ENCODE measurements at places on chromosomes 4 and X. TPM values are rescaled to one million over a fixed set of nuclear protein-coding genes. Genes with fewer than 3 reads are reported as not detected.

DNA sequence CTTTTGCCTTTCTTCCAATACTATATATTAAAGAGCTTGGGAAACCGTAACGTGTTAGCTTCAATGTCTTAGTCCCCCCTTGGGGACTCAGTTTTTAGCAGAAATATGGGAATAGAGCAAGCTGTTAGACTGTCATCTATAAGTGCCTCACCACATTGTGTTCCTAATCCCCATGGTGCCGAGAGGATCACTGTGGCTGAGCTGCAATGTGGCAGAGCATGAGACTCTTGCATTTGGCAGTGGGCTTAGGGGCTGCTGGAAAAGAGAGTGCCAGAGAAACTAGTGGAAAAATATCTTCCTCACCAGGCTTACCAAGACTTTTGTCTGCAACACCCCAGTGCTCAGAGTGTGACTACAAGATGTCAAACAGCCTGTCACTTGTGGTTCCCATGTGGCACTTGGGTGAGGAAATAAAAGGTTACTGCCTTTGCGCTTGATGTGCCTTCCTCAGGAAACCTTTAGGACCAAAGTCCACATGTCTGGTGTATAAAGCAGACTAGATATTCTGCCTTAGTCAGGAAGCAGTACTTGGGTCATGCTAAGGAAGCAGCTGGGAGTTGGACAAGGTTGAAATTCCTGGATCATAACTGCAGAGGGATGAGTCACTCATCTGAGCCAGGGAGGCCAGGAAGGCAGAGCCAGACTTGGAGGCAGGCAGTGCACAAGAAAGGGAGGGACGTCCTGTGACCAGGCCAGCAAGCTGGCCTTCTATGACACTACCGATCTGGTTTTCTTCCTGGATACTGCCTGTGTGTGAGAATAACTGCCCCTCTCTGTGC lies 9.7 kb upstream of the MAGEA4 start:
- no peak for DNase-seq
- H3K4me1 ChIP-seq, result no peaks in the 10 kb centered on the region
- no peak overlapping the region for H3K27ac ChIP-seq
- H3K36me3 ChIP-seq, result no peaks in the 10 kb centered on the region
- H3K27me3 ChIP-seq, result no peaks in the 10 kb centered on the region

DNA sequence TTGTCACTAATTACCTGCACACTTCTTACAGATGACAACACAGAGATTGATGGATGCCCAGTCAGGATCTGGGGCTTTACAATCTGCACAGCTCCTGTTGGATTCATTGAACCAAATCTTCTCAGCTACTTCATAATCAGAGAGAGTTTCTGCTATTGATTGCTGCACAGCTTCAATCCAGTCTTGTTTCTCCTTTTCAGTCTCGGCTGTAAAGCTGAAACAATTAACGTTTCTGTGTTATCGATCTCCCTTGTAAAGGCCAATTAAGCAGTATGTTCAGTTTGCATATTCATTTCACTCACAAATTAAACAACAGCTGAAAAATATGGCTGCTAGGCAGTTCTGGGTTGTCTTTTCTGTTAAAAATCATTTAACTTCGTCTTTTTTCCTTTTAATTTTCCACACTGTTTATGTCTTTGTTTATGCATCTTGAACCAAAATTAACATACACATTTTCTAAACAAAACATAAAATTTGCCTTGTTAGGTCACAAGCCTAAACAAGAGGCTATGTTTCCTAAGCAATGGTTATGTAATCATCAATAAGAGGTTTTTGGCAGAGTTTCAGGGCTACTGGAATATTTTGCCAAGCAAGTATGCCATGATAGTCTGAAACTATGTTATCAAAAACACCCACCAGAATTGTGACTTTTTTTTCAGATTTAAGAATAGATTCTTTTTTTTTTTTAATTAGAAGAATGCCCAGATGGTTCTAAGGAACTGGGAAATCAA lies 79.2 kb downstream of the ARAP2 start:
- no peaks in the 10 kb centered on the region for H3K27me3 ChIP-seq
- H3K4me1 ChIP-seq, result no peaks in the 10 kb centered on the region
- DNase-seq, result no peak
- no peak overlapping the region for H3K27ac ChIP-seq

- no peak for DNase-seq
- H3K27ac ChIP-seq, result no peak overlapping the region
- no peaks in the 10 kb centered on the region for H3K36me3 ChIP-seq
- no peaks in the 10 kb centered on the region for H3K4me1 ChIP-seq
- H3K27me3 ChIP-seq, result no peaks in the 10 kb centered on the region
- H3K4me3 ChIP-seq, result no peak overlapping the region
These were observed 142.9 kb downstream of the ANAPC10 start for GRCh38 chr4:144955104-144955503.

DNA sequence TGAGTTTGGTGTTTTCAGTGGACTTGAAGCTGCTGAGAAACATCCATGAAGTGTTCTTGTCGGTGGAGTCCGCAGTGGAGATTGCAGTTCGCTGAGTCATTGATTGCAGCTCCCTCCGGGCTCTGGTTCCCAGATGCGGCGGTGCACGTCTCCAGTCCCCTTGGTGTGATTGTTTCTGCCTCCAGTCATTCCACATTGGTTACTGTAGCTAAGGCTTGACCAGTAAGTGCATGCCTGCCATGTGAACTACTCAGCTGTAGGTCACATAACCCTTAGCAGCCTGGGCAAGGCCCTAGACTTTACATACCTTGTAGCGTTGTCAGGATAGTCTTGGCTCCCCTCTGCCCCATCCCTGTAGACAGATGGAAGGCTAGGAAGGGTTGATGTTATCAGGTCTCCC lies 53.8 kb upstream of the CLCN4 start:
- peaks cover 13% of the 10 kb centered on the region for H3K36me3 ChIP-seq
- H3K27ac ChIP-seq, result no peak overlapping the region
- no peaks in the 10 kb centered on the region for H3K27me3 ChIP-seq
- peaks cover 5% of the 10 kb centered on the region for H3K4me1 ChIP-seq
- DNase-seq, result no peak

DNA sequence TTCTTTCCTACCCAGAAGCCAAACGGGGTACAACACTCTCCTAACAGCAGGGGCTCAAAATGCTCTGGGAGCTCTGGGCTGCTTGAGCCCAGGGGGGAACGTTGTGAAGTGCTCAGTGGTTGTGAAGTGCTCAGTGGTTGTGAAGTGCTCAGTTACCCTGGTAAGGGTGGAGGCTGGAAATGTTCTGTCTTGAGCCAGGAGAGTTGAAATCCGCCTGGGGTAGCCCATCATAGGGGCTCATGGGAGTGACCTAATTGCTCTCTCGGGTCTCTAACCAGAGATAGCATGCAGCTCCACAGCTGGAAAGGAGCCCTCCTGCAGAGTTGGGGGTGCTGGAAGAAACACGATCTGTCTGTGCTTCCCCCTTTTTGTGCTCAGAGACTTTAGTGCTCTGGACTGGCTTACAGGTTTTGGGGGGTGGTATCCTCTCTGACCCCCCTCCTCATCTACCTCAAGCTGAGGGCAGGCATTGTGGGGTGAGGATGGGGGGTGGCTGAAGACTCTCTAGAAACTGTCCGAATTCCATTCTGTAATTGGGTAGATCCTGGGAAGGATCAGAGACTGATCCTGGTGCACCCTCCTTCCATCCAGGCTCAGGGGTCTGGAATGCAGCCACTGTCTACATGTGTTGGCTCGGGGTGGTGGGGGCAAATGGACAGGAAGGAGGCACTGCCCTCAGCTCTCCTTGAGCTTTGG lies 2.7 kb downstream of the EFNB1 start:
- no peaks in the 10 kb centered on the region for H3K36me3 ChIP-seq
- no peak for DNase-seq
- H3K4me3 ChIP-seq, result peak overlapping the region; percentile 75
- no peaks in the 10 kb centered on the region for H3K27me3 ChIP-seq

DNA sequence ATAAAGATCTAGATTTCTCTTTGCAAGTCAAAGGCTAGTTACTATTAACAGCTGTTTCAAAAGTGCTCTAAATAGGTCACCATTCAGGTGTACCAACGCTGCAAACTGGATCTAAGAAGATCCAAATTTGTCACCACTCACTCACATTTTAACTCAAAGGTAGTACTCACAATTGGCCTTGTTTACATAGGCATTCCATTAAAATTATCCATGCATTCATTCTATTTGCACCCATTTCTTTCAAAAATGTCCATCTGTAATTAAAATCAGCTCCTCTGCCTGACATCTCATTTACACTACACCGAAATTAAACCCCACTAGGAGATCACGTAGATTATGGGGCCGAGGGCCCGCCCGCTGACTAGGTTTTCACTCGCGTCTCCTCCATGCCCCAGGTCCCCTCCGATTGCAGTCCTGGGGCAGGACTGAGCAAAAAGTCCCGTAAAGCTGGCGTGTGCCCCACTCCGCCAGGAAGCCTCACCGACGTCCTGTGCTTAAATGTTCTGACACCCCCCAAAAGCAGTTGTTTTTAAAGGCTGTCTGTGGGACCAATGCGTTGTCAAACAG lies 1.3 kb upstream of the ING2 start:
- DNase-seq, result no peak
- H3K4me1 ChIP-seq, result peaks cover 39% of the 10 kb centered on the region
- H3K4me3 ChIP-seq, result peak overlapping the region; percentile 88

- peaks cover 17% of the 10 kb centered on the region for H3K4me1 ChIP-seq
- H3K27me3 ChIP-seq, result peaks cover 14% of the 10 kb centered on the region
- no peaks in the 10 kb centered on the region for H3K36me3 ChIP-seq
- no peak for DNase-seq
These were observed 3.5 kb downstream of the SPOCK3 start for GRCh38 chr4:167230744-167231143.

DNA sequence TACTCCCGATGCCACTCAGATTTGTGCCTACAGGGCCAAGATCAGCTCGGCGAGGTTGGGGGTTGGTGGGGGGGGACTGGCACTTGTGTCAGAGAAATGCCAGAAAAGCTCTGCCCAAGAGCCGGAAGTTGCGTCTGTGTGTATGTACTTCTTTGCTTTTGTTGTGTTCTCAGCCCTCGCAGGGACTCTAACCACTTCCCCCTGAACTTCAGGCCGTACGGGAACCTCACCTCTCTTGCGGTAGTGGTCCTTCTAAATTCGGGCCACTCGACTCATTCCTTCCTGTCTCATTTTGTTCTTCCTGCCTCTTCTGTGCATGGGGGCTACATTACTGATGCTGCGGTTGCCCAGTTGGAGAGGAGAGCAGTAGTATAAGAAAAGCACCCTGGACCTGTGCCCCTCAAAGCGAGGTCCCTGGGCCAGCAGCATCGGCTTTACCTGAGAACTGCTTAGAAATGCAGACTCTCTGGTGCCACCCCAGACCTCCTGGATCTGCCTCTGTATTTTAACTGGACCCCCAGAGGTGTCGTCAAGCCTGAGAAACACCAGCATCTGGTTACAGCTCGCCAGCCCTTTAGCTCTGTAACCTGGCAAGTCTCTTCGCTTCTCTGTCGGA lies 146.3 kb upstream of the RPS6KA3 start:
- no peaks in the 10 kb centered on the region for H3K27me3 ChIP-seq
- H3K4me1 ChIP-seq, result no peaks in the 10 kb centered on the region
- DNase-seq, result peak; percentile 55
- H3K36me3 ChIP-seq, result no peaks in the 10 kb centered on the region
- H3K4me3 ChIP-seq, result no peak overlapping the region

DNA sequence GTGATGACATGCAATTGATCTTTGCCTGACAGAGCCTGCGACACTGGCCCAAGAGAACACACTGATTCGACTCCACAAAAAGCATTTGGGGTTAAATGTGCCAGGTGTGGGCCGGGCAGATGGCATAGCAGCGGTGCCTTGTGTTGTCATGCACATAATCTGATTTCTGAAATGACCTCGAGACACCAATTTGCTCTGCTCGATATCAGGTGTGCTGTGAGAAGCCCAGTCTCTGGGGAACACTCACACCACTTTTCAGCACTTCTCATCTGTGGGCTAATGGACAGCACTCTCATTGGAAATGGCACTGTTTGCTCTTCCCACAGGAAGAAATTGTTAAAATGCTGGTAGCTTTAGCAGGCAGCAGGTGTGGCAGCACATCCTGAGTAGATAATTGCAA lies 738.3 kb upstream of the TENM3 start:
- H3K27ac ChIP-seq, result no peak overlapping the region
- DNase-seq, result no peak
- no peaks in the 10 kb centered on the region for H3K36me3 ChIP-seq

GRCh38 chr4:125582302-125582701 lies 267.5 kb downstream of the FAT4 start:
- no peak overlapping the region for H3K4me3 ChIP-seq
- no peak overlapping the region for H3K27ac ChIP-seq
- no peaks in the 10 kb centered on the region for H3K36me3 ChIP-seq

- no peaks in the 10 kb centered on the region for H3K27me3 ChIP-seq
- H3K4me3 ChIP-seq, result no peak overlapping the region
- H3K36me3 ChIP-seq, result no peaks in the 10 kb centered on the region
- H3K4me1 ChIP-seq, result no peaks in the 10 kb centered on the region
- DNase-seq, result no peak
These were observed 68.9 kb upstream of the CAPN6 start for GRCh38 chrX:111339212-111339611.

- no peak overlapping the region for H3K4me3 ChIP-seq
- H3K27me3 ChIP-seq, result no peaks in the 10 kb centered on the region
- no peak for DNase-seq
These were observed 471.9 kb downstream of the PDGFC start for GRCh38 chr4:156499684-156500083.

- H3K27me3 ChIP-seq, result no peaks in the 10 kb centered on the region
- H3K4me3 ChIP-seq, result peak overlapping the region; percentile 35
- no peaks in the 10 kb centered on the region for H3K4me1 ChIP-seq
These were observed 926 bp downstream of the NDP start for GRCh38 chrX:43971966-43972961.

DNA sequence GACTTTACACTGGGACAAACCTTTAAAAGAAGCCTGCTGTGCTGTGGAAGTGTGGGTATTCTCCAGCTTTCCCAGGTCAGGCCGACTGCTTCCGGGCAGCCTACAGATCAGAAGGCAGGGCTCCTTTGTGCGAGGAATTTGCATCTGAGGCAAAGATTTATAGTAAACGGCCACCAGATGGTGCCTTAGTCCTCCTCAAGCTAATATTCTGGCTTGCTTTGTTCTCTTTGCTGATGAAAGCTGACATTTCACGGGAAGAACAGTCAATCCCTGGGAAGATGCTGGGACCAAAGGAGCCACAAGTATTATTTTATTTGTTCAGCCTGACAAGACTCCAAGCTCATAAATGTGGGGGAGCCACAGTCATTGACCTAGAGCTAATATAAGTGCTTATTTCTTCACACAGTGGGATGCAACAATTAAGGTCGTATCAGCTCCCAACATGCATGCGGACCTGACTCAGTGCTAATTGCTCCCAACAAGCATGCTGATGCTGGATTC lies 120.7 kb upstream of the TRIM2 start:
- H3K36me3 ChIP-seq, result no peaks in the 10 kb centered on the region
- no peaks in the 10 kb centered on the region for H3K27me3 ChIP-seq
- H3K4me3 ChIP-seq, result no peak overlapping the region
- no peak for DNase-seq
- H3K27ac ChIP-seq, result no peak overlapping the region

GRCh38 chrX:39654183-39654925 lies 443.4 kb downstream of the BCOR start:
- H3K36me3 ChIP-seq, result no peaks in the 10 kb centered on the region

Gene TKTL2
- 0.18 TPM for total RNA-seq

Gene MAGEC3
- total RNA-seq, result not detected

Gene HDX
- total RNA-seq, result 3.2 TPM

Gene SPINK2
- not detected for total RNA-seq

Gene ZNF185
- 17.9 TPM for total RNA-seq

Gene DCX
- total RNA-seq, result not detected

Gene TLR2
- 102 TPM for total RNA-seq

Gene WWC2
- total RNA-seq, result 109 TPM

Gene PUDP
- total RNA-seq, result 19.8 TPM

Gene FGA
- 35.4 TPM for total RNA-seq

Data from lower lobe of right lung (tissue), 2 donors.